Endodermal cell (in vitro differentiated cells): ENCODE measurements at places on chromosomes 1 and 21.
A peak's percentile ranks its signal among the peaks of the same experiment; 100 is the strongest.

GRCh38 chr1:27380224-27380623 is 2.9 kb downstream of the CD164L2 start:
- no peak for DNase-seq

DNA sequence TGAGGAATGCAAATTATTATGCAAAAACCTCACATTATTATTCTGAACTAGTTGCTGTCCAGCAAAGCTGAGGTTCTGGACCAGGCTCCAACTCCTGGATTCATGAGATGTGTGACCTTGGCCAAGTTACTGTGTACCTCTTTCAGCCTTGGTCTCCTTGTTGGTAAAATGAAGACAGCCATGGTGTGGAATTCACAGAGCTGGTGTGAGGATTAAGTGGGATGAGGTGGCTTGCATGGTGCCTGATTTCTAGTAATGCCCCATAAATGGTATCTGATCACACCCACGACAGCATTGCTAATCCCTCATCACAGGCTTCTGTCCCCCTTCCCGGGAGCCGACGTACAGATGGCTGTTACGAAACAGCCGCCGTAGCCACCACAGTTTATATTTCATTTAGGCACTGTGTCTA is 59.6 kb downstream of the PGBD5 start:
- no peak for DNase-seq

- DNase-seq: peak; percentile 17
These were observed 46.1 kb upstream of the ABCG1 start for GRCh38 chr21:42172596-42173483.

DNA sequence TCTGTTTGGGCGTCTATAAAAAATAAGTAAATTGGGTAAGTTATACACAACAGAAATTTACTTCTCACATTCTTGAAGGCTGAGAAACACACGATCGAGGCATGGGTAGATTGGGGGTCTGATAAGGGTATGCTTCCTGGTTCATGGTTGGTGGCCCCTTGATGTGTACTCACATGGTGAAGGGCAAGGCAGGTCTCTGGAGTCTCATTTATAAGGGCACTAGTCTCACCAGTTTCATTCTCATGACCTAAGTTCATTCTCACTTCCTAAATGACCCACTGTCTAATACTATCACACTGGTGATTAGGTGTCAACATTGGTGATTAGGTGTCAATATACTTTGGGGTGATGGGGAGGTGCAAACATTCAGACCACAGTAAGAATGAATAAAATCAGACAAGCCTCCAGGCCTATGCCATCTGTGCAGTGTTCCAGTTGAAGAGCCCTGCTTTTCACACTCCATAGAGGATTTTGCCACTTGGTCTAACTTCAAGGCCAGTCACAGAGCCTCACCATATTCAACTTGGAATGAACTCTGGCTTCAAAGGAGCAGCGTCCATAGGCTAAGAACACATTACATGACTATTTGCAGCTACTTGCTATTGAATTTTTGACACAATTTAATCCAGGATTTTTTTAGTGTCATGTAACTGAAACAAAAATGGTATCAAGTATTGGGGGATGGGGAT is 2.5 kb upstream of the GBP4 start:
- DNase-seq: no peak

DNA sequence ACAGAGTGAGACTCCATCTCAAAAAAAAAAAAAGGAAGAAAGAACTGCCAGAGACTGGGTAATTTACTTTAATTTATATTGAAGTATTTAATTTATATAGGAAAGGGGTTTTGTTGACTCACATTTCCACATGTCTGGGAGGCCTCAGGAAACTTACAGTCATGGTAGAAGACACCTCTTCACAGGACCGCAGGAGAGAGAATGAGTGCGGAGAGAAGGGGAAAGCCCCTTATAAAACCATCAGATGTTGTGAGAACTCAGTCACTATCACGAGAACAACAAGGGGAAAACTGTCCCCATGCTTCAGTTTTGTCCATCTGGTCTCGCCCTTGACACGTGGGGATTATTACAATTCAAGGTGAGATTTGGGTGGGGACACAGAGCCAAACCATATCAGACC is 25.8 kb upstream of the PPP1R8 start:
- DNase-seq: no peak

DNA sequence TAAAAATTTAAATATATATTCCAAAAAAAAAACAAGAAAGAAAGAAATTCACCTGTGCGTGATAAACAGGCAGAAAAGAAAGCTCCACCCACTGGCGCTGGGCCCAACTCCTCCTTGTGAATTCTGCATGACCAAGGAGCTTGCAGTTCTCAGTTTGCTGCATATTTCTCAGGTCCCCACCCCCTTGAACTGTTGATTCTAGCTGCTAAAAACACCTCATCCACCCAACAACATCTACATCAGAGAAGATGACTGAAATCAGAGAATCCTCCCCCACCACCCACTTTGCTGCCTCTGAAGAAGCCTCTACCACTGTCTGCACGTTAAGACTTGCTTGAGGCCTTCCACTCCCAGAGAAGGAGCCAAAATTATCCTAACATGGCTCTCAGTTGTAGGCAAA is 104.8 kb downstream of the RGS2 start:
- no peak for DNase-seq

DNA sequence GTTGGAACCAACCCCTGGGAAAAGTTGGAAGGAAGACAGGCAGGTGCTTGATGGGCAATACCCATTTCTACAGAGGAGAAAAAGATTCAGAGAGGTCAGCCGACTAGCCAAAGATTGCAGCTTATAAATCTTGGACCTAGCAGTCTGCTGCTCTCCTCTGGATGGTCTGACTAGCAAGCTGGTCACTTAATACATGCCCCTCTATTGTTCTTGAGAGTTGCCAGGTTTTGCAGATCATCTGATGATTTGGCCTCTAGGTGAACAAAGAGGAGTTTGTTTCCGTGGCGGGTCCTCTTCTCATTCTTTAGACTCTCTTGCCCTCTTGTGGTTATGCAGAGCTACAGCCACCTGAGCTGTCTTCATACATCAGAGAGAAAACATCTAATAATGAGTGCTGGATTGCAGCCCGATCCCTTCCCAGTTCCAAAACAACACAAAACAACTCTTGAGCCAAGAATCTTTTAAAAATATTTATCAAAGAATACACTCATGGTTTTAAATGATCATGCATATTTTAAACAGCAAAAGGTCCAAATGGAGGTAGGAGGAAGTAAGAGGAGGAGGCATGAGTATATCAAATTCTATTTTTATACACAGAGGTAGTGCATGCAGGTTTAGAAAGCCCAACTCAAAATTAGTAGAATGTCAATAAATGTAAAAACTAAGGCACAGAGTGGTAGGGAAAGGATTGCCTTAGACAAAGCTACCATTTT is 115.7 kb downstream of the SLC30A10 start:
- DNase-seq: peak; percentile 82

- DNase-seq: peak; percentile 26
These were observed 57.3 kb downstream of the ACBD3 start for GRCh38 chr1:226129230-226129629.

- DNase-seq: no peak
These were observed 39.9 kb upstream of the AJAP1 start for GRCh38 chr1:4614371-4615137.

DNA sequence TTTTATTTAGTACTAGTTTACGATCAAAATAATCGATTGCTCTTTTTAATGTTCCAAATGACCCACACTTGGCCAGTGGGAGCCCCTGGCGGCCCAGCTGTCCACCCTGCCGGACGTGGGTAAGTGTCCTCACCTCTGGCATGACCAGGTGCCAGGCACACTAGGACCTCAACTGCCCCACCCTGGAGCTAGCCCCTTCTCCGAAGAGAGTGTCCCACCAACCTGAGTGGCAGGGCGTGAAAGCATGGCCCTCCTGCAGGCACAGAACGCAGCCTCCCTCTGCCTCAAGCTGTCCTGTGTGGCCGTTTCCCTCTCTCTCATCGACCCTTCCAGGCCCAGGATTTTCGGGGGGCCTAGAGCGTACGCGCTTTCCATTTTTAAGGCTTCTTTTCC is 32.9 kb upstream of the AGPAT3 start:
- no peak for DNase-seq

- DNase-seq: no peak
These were observed 15.4 kb upstream of the KIAA0040 start for GRCh38 chr1:175207971-175208370.

- DNase-seq: no peak
These were observed 20.9 kb upstream of the PPIE start for GRCh38 chr1:39717809-39718208.

DNA sequence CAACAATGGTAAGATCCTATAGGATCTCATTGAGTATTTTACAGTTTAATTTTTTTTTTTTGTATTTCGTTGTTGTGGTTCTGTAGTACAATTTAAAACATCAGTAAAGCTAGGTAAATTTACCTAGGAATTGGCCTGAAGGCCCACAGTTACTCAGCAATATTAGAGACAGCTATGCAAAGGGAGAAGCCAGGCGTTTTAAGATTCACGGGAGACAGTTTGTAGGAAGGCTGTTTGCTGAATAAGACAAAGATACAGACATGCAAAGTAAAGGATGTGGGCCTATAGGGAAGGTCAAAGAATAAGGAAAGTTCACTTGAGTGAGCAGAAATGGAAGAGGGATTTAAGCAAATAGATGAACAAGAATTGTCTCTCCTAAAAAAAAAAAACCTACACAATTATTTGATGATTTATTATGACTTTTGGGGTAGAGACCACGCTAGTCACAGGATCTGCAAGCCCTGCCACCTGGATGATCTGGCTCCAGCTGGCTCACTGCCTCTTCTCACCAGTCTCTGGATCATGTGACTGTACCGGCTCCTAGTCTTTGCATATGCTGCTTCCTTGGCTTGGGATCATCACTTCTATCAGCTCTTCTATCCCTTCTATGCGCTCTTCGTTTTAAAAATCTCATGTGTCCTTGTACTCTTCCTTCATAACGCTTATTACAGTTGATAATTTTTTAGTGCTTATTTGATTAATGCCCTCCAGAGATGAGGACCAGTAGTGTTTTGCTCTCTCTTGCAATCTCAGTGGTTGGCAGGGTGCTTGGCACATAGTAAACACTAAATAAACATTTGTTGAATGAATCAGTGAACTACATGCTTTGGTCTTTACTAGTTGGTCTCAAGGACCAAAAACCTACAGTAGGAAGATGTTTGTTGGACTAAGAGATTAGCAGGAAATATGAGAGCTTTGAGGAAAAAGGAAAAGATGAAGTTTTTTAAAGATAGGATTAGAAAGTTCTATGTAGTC is 14.1 kb downstream of the DYRK1A start:
- no peak for DNase-seq

- no peak for DNase-seq
These were observed 399.5 kb downstream of the LMO4 start for GRCh38 chr1:87728169-87728568.

DNA sequence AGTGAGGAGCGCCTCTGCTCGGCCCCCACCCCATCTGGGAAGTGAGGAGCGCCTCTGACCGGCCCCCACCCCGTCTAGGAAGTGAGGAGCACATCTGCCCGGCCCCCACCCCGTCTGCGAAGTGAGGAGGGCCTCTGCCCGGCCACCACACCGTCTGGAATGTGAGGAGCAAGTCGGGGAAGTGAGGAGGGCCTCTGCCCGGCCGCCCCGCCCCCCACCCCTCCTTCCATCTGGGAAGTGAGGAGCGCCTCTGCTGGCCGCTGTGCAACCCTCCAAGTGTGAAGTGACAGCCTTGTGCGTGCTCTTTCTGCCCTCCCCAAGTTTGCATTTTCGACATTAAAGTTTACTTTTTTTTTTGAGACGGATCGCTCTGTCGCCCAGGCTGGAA is 5.1 kb upstream of the ZZZ3 start:
- peak; percentile 94 for DNase-seq

- DNase-seq: no peak
These were observed 38.3 kb upstream of the SCMH1 start for GRCh38 chr1:41280202-41281032.

DNA sequence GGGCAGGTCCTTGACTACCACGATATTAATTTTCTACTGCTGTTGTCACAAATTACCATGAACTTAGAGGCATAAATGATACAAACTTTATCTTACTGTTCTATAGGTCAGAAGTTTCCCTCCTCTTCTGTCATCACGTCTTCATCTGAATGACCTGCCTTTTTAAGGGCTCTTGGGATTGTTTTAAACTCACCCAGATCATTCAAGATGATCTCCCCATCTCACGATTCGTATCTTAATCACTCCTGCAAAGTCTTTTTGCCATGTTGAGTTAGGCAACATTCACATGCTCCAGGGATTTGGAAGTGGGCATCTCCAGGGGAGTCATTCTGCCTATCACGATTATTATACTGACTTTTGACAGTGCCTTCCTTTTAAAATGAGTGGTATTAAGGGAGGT is 32.1 kb downstream of the NCAM2 start:
- no peak for DNase-seq

DNA sequence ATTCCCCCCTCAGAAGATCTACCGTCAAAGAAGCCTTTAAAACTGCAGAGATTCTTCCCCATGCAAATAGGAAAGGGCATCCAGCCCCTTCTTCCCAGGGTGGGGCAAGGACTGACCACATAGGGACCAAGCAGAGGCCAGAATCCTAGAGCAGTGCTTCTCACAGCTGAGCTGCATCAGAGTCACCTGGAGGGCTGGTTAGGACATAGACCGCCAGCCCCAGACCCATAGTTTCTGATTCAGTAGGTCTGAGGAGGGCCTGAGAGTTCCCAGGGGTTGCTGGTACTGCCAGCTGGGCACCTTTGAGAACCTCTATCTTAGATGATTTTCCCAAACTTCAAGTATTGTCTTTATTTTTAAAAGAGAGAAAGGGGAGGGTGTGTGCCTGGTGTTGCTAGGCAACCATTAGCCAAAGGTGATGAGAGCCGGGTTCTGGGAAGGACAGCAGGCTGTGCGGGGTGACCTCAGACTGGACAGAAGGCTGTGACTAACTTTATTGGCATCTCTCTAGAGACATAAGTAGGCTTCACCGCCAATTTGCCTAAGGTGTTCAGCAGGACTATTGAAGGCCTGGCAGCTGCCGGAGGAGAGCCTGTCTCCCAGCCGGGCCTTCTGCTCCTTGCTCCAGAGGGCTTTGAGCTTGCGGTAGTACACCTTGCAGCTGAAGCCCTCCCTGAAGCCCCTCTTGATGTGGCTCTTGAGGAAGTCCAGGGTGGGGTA is 3.0 kb downstream of the SPATA46 start:
- no peak for DNase-seq

GRCh38 chr1:18417316-18418269 is 63.1 kb upstream of the KLHDC7A start:
- no peak for DNase-seq

GRCh38 chr1:116038679-116039078 is 62.4 kb downstream of the SLC22A15 start:
- no peak for DNase-seq

GRCh38 chr21:46617267-46618051 is 12.6 kb upstream of the S100B start:
- no peak for DNase-seq

GRCh38 chr1:235513495-235514366 is 9.5 kb upstream of the B3GALNT2 start:
- peak; percentile 64 for DNase-seq

DNA sequence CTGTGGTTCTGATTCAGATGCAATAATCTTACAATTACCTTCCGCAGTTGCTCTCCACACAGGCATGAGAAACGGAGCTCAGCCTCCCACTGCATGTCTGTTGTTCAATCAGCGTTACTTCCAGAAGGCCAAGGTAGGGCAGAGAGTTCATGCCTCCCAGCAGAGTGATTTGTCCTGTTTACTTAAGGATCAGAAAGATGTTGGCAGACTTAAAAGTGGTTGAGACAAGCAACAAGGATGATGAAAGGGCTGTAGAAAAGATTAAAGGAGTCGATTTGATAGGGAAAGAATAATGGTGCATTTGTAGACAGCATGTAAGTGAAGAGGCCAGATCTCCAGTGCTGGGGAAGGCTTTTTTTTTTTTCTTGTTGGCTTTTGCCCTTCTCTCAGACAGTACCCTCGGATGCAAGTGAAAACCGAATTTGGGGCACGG is 26.6 kb downstream of the ARMH1 start:
- DNase-seq: no peak
